NCI-H1048 (cell line): ENCODE measurements at places on chromosomes 11 and 22.

DNA sequence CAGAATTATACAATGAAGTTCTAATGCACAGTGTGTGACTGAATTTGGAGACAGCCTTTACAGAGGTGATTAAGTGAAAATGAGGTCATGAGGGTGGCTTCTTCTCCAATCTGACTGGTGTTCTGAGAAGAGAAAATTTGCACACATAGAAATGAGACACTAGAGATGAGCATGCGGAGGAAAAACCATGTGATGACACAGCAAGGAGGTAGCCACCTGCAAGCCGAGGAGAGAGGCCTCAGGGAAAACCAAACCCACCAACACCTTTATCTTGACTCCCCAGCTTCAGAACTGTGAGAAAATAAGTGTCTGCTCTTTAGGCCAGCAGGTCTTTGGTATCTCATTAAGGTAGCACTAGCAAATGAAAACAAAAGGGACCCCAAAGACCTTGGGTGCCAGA is 93.2 kb downstream of the GGTLC2 start:
- DNase-seq: no peak

- DNase-seq: no peak
Measured at GRCh38 chr22:23204541-23205157, 24.3 kb downstream of the BCR start.

- no peak for DNase-seq
Measured at GRCh38 chr22:42816336-42816735, 40.7 kb downstream of the ARFGAP3 start.

GRCh38 chr11:8331767-8332166 is 68.1 kb upstream of the LMO1 start:
- DNase-seq: no peak

GRCh38 chr11:10041748-10042446 is 252.1 kb downstream of the SBF2 start:
- no peak for DNase-seq
